ENCODE measurements at places on chromosomes 4 and X. TPM values are rescaled to one million over a fixed set of nuclear protein-coding genes. Genes with fewer than 3 reads are reported as not detected.

ADAM29 gene
- 0.07 TPM for total RNA-seq

SLC38A5 gene
- 4.3 TPM for total RNA-seq

MAP7D2 gene
- 0.25 TPM for total RNA-seq

FHIP1A gene
- total RNA-seq: 4.5 TPM

SLC10A6 gene
- 0.34 TPM for total RNA-seq

PRDM5 gene
- total RNA-seq: 13.4 TPM

FGA gene
- 0.81 TPM for total RNA-seq

ARAP2 gene
- 6.2 TPM for total RNA-seq

SH3D19 gene
- total RNA-seq: 45.6 TPM

CACNA1F gene
- 0.17 TPM for total RNA-seq

MAGEA4 gene
- total RNA-seq: not detected

SHROOM3 gene
- 9.2 TPM for total RNA-seq

NIPAL1 gene
- total RNA-seq: 1.2 TPM

FAT1 gene
- 4.9 TPM for total RNA-seq

LGI2 gene
- 2.9 TPM for total RNA-seq

GPR34 gene
- 22.9 TPM for total RNA-seq

DIPK2B gene
- 11.7 TPM for total RNA-seq

Measured in adrenal gland (tissue), 19 donors.